Breast epithelium (tissue), 4 donors: ENCODE measurements at places on chromosomes 4 and X. TPM values are rescaled to one million over a fixed set of nuclear protein-coding genes. Genes with fewer than 3 reads are reported as not detected.

- no peak for DNase-seq
Measured at GRCh38 chr4:172978848-172979247, 189.8 kb upstream of the GALNT7 start.

The CCSER1 gene
- total RNA-seq, result 73.3 TPM

The ARHGAP36 gene
- 0.32 TPM for total RNA-seq

The BEX1 gene
- total RNA-seq, result 2.0 TPM
